ENCODE measurements at places on chromosomes 16 and 17.

DNA sequence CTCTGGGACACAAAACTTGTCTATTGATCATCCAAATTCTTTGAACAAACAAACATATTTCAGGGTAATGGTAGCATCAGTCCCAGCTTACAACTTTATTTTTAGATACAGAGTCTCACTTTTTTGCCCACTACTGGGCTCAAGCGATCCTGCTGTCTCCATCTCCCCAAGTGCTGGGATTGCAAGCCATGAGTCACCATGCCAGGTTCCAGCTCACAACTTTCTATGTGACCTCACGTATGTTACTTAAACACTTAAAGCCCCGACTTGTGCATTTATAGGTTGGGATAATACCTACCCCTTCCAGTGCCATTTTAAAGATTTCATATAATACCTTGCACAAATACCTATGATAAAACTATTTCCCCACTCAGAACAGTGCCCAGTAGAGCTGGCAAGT is 42.0 kb upstream of the KSR1 start:
- DNase-seq, result no peak

- DNase-seq, result peak; percentile 93
Observed at GRCh38 chr17:41811549-41812380, at the start of gene P3H4. Gene P3H4 (minus strand): TSS chr17:41811949. CDS start chr17:41811915, 34 bp downstream.

DNA sequence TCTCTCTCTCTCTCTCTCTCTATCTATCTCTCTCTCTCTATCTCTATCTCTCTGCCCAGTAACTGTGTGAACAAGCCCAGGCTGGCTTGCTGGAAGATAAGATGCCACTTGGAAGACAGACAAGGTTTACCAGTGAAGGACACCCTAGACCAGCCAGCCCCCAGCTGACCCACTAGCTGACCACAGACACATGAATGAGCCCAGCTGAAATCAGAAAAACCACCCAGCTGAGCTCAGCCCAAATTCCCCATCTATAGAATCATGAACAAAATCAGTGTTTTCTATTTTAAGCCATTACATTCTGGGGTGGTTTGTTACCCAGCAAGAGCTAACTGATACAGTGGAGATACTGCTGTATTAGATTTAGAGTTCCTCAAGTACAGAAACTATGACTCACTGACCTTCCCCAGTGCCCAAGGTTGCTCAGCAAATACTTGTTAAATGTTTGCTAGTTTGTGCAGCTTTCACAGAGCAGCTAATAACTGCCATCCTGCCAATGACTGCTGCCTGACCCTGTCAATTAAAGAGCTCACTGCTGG is 18.0 kb downstream of the EMP2 start:
- DNase-seq, result no peak

DNA sequence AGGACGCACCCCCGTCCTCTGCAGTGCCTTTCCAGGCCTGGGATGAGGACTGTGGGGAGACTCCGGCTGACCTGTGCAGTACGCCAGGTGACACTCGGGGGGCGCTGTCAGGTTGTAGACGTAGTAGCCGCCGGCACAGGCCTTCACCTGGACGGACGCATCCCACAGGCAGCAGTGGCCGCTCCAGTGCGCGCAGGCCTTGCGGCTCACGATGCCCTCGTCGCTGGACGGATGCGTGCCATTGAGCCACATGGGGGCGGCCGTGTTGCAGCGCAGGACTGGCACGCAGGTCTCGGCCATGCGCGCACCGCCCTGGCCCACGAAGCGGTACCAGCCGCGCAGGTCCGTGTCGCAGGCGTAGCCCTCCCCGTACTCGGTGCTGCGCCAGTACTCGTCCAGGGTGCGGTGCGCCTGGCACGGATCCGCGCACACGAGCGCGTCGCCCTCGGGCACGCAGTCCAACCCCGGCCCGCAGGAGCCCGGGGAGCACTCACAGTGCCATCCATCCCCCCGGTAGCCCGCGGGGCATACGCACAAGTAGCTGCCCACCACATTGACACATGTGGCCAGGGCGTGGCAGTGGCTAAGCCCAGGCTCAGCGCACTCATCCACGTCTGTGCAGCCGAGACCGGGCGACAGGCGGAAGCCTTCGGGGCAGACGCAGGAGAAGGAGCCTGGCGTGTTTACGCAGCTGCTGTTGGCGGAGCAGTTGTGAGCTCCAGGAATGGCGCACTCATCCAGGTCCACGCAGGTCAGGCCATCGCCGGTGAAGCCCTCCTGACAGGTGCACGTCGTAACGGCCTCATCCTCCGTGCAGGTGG is 3.9 kb downstream of the UMOD start:
- peak; percentile 13 for DNase-seq

DNA sequence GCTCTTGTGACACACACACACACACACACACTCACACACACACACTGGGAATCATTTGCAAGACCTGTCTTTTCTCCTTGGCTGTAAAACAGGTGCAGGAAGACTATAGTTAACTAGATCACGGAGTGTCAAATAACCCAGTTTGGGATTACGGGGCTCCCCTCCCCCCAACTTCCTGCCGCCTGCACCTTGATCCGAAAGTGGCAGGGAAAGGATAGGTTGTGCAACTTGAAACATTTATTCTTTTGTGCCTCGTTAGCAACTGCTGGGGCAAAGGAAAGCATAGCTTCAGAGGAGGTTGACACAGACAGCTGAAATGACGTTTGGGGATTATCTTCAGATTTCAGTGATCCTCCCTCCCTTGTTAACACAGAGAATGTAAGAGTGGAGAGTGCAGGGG is 149.5 kb downstream of the NTN1 start:
- DNase-seq, result no peak

- no peak for DNase-seq
Observed at GRCh38 chr16:72932050-72932449, 115.9 kb downstream of the ZFHX3 start.

GRCh38 chr17:82636626-82637598 is 11.3 kb downstream of the WDR45B start:
- no peak for DNase-seq

- peak; percentile 32 for DNase-seq
Observed at GRCh38 chr16:6016530-6017184, 919.1 kb upstream of the EEF2KMT start.

- no peak for DNase-seq
Observed at GRCh38 chr17:4522661-4523060, 24.0 kb downstream of the SPNS2 start.

GRCh38 chr17:7241090-7241733 is 1.0 kb downstream of the GABARAP start:
- DNase-seq, result no peak

DNA sequence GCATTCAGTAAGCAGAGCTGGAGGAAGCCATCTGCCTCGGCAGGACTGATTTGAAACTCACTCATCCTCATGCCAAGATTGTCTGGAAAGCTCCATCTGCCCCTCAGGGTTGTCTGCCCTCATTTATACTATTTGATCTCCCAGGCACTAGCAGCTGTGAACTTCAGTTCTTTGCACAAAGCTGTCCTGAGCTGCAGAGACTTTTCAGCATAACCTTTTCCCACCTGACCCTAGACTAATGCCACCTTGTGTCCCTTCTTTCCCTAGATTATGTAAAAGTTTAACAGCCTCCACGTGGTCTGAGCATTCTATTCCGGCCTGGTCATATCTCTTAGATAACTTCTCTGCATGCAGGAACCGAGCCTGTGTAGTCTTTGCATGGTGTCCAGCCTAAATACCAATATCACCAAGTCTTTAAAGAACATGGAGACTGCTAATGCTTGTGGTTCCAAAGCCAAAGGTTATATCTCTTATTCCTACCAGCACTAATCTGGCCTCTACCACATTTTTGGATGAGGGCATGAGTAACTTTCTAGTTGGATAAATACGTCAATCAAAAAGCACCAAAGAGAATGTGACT is 29.1 kb downstream of the STAT5A start:
- no peak for DNase-seq

- DNase-seq, result no peak
Observed at GRCh38 chr17:33234930-33235685, 58.0 kb downstream of the ASIC2 start.

DNA sequence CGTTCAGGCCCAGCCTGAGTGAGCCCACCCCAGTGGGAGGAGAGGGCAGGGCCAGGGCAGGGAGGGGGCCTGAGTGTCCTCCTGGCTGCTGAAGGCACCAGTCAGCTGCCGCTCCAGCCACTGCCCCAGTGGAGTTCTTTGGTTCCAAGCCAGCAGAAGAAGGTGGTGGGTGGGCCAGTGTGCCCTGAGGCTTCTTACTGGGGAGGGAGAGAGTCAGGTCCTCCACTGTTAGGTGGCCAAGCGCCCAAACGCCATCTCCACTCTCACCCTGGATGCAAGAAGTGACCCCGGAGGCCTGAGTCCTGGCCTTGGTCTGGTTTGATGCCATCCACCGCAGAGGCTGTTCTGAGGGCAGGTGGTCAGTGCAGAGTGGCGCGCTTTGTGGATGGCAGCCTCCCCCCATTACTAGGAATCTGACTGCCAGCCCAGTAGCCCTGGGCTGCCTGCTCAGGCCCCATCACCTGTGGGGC is 2.2 kb downstream of the RNF213 start:
- DNase-seq, result no peak

DNA sequence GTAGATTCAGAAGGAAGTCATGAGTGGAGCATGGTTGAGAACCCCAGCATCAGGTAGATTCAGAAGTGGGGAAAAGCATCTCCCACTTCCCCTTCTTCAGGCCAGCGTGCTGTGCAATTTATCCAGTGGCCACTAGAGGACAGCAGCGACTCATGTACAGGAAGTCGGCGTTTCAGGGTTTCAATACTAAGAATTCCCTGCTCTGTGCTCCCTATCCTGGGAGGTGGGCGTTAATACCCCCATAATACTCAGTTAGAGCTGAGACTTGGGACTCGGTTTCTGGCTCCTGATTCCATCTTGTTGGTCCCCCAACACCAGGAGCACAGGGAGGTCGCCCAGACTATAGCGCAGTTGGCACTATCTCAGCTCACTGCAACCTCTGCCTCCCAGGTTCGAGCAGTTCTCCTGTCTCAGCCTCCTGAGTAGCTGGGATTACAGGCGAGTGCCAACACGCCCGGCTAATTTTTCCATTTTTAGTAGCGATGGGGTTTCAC is 75.3 kb upstream of the AMZ2 start:
- peak; percentile 62 for DNase-seq

DNA sequence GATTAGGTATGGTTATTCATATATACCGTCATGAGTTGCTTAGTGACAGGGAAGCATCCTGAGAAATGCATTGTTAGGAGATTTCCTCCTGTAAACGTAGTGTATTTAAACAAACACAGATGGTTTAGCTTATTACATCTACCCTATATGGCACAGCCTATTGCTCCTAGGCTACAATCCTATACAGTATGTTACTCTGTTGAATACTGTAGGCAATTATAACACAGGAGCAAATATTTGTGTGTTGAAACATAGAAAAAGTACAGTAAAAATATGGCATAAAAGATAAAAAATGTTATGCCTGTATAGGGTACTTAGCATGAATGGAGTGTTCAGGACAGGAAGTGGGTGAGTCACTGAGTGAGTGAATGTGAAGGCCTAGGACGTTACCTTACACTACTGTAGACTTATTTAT is 157.7 kb downstream of the CDH11 start:
- DNase-seq, result no peak

DNA sequence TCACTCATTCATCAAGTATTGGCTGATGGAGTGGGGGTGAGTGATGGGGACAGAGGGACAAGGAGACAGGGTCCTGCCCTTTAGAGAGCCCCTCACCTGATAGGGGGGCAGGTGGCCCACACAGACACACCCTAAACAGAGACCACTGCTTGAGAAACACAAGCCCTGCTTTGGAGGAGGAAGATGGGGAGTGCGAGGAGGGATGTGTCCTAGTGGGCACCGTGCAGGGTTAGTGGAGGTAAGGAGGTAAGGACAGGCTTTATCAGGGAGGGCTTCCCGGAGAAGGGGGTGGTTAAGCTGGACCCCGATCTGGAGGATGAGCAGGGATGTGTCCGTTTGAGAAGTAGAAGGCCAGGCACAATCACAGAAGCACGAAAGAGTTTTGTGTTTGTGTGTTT is 8.2 kb upstream of the SMTNL2 start:
- no peak for DNase-seq

DNA sequence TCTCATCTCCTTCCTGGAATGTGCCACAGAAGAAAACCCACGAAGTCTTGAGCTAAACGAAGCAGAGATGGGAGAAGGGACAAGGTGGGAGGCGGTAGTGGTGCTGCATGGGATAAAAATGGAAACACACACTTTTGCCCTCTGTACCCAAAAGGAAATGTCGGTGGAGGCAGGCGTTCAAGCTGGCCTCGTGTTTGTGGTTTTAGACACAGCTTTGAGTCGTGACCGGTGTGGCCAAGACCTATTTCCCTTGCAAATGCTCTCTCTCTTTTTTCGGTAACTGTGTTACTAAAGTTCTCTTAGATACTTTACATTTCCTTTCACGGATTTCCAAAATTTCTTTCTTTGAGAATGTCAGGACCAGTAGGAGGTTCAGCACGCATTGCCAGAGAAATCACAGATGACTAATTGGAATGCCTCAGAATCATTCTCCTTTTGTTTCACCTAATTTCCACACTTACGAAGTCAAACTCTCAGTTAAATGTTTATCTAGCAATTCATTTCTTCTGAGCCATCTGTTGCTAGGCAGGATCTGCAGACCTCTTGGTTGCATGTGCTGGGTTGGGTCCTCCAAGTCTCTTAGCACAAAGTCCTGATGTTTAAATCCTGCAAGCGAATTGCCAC is 412.3 kb downstream of the MAF start:
- DNase-seq, result no peak

DNA sequence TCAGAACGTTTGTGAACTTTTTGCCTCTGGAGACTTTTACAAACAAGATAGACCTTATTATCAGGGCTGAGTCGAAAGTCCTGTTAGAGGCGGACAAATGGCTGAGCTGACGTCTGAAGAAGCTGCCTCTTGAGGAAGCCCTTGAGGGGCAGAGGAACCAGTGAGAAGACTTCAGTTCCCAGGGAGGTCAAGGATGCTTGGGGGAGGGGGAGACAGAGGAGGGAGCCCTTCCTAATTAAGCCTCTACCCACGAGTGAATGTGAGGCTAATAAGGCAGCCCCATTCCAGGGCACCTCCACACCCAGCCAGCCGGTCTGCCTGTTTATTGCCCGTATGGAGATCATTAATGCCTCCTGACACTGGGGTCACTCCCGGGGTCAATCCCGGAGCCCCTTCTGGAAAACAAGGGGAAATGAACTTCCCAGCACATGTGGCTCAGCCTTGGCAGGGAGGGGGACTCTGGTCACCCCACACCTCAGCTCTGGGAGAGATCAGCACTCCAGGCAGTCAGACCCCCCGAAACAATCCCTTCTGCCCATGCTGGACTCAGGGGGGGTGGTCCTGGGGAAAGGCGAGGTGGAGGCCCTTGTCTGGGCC is 9.2 kb upstream of the TBX4 start:
- DNase-seq, result no peak

GRCh38 chr16:57341062-57341440 is 17.5 kb upstream of the CCL22 start:
- DNase-seq, result no peak

- peak; percentile 79 for DNase-seq
Observed at GRCh38 chr17:75869282-75870141, 8.9 kb downstream of the TRIM47 start.

Measured in spinal cord (tissue), 10 donors.